ENCODE measurements at places on chromosomes 1 and 21. TPM values are rescaled to one million over a fixed set of nuclear protein-coding genes. Genes with fewer than 3 reads are reported as not detected.

HPDL gene
- total RNA-seq = 3.6 TPM

NCAM2 gene
- total RNA-seq = not detected

VHLL gene
- not detected for total RNA-seq

OR2T2 gene
- not detected for total RNA-seq

GGPS1 gene
- total RNA-seq = 19.1 TPM

SLC16A4 gene
- 37.3 TPM for total RNA-seq

CELF3 gene
- total RNA-seq = not detected

SYT11 gene
- 1.2 TPM for total RNA-seq

LAMC2 gene
- total RNA-seq = 24.4 TPM

OR2L2 gene
- total RNA-seq = not detected

ATP8B2 gene
- total RNA-seq = 41.8 TPM

WDR64 gene
- not detected for total RNA-seq

C1QB gene
- not detected for total RNA-seq

TRAF3IP3 gene
- not detected for total RNA-seq

CYP4A11 gene
- not detected for total RNA-seq

GPR37L1 gene
- total RNA-seq = 0.14 TPM

AMY2A gene
- not detected for total RNA-seq

PCBP3 gene
- total RNA-seq = 1.1 TPM

CDK11A gene
- total RNA-seq = 23.8 TPM

ELF3 gene
- total RNA-seq = 195 TPM

REN gene
- total RNA-seq = not detected

CD53 gene
- total RNA-seq = not detected

BCAR3 gene
- total RNA-seq = 81.0 TPM

HS2ST1 gene
- 11.4 TPM for total RNA-seq

SYPL2 gene
- total RNA-seq = 0.13 TPM
